Activated CD4-positive, alpha-beta T cell treated with anti-CD3 and anti-CD28 coated beads for 36 hours (primary cell): ENCODE measurements at places on chromosomes 5 and 9.

DNA sequence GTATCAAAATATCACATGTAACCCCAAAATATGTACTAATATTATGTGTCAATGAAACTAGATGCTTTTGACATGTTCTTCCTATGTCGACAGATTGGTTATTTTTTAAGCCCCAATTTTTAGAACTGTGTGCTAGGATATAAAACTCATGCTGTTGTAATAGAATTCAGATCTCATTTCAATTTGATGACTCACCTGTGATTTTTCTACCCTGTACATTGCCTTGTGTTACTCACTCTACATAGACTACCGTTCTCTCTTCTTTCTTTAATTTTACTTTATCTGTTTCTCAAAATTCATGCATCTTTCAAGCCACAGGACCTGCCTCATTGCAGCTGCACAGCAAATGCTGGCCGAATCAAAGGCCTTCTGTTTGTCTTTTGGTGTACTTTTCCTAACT lies 284.5 kb downstream of the MAT2B start:
- DNase-seq: no peak
- no peak overlapping the region for H3K27ac ChIP-seq
- no peaks in the 10 kb centered on the region for H3K36me3 ChIP-seq
- H3K4me3 ChIP-seq: no peak overlapping the region
- H3K4me1 ChIP-seq: no peaks in the 10 kb centered on the region

DNA sequence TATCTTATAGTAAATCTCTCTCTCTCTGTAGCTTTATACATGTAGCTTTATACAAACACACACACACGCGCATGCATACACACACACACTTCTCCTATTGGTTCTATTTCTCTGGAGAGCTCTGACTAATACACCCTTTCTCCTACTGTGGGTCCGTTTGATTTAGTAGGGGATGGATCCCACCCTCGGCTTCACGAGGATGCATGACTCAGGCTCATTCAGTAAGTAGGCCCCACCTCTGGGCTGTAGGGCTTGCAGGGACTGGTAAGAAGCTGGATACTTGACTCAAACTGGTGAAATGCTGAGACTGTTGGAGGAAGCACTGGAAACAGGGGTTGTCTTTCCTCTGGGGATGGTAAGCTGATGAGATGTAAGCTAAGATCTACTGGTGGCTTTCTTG lies 98.7 kb downstream of the SLC24A2 start:
- peaks cover 6% of the 10 kb centered on the region for H3K27me3 ChIP-seq
- DNase-seq: no peak
- no peaks in the 10 kb centered on the region for H3K36me3 ChIP-seq
- H3K27ac ChIP-seq: no peak overlapping the region

DNA sequence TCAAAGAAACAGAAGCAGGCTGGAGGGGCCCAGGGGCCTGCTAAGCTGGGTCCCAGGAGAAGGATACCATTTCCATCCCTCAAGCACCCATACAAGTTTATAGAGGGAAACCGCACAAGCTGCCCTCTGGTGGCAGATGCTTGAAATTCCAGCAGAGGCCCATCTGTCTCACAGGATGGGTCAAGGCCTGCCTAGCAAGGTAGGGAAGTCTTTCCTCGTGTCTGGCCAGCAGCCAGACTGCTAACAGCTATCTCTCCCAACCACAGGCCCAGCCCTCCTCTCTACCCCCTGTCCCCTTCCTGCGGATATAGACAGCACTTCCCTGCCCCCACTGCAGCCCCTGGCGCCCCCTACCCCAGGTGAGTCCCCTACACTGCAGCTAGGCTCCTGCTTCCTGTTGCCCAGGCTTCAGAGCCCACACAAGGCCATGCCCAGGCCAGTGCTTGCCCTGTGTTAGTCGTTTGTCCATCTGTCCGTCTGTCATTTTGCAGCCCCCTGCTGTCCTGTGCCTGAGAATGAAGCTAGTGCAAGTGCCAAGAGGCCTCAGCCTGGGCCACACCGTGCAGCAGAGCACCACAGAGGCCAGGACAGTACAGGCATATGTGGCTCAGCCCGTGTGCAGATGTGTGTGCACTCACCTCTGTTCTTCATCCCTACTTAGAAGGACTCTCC lies 26.2 kb downstream of the TCF7 start:
- H3K4me3 ChIP-seq: no peak overlapping the region

DNA sequence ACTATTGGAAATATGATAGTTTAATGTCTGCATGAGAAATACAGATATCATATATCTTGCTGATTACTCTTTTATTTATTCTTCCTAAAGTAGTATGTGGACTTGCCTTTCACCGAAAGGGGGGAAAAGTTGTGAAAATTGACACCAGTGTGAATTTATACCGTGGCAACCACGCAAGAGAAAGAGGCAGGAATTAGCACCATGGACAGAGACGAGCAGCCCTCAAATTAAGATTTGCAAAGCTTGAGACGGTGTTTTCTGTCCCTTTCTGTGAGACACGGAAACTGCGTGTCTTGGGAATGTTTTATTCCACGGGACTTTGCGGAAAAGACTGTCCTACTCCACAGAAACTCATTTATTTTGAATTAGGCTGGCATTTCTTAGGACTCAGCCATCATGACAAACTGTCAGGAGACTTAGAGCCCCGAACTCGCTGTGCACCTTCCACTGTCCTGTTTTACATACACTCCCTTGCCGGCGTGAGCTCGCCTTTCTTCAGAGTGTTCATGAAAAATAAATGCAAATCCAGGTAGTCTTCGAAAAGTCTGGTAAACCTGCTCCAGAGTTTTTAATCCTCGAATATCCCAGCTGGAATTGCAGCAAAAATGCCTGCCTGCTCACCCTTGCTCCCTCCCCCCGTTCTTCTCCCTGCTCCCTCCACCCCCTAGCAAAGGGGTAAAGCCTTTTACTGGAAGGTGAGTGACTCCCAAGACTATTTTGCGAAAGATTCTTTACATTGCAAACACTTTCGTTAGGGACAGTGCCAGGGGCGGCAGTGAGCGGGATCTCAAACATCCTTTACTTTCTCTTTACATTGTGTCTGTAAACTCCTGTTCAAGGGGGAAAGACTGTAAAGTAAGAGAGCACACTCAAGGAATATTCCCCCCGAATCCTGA lies 3.8 kb upstream of the ELAVL2 start:
- peaks cover 32% of the 10 kb centered on the region for H3K27me3 ChIP-seq
- H3K36me3 ChIP-seq: no peaks in the 10 kb centered on the region
- H3K27ac ChIP-seq: no peak overlapping the region

DNA sequence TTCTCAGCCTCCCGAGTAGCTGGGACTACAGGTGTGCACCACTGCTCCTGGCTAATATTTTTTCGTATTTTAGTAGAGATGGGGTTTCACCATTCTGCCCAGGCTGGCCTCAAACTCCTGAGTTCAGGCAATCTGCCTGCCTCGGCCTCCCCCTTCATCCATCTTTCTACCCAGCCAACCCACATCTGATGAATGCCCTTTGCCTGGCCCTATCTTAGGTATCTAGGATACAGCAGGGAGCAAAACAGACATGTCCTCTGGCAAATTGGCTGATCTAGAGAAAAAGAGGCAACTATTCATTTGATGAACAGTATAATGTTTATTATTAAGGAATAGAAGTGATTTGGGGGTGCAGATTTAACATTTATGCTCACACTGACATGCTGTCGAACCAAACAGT lies 123.0 kb downstream of the TRIO start:
- peaks cover 19% of the 10 kb centered on the region for H3K4me1 ChIP-seq
- peaks cover 16% of the 10 kb centered on the region for H3K27me3 ChIP-seq
- no peaks in the 10 kb centered on the region for H3K36me3 ChIP-seq
- H3K27ac ChIP-seq: no peak overlapping the region
- no peak for DNase-seq

DNA sequence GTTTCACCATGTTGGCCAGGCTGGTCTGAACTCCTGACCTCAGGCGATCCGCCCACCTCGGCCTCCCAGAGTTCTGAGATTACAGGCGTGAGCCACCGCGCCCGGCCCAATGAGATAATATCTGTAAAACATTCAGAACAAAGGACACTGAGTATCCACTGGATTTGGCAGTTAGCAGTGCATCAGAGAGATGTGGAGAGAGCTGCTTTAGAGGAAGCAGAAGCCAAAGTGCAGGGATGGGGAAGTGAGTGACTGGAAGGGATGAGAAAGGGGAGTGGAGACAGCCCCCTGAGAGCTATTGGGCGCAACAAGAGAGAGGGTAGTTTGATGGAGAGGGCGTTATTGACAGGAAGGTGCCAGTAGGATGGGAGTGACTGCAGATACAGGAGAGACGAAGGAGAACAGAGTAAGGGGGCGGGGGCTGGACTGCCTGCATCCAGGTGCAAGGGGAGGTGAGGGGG lies 157.5 kb upstream of the SHB start:
- DNase-seq: no peak
- no peaks in the 10 kb centered on the region for H3K36me3 ChIP-seq
- H3K4me3 ChIP-seq: no peak overlapping the region
- H3K4me1 ChIP-seq: peaks cover 17% of the 10 kb centered on the region
- peaks cover 4% of the 10 kb centered on the region for H3K27me3 ChIP-seq

- no peak overlapping the region for H3K4me3 ChIP-seq
- peaks cover 11% of the 10 kb centered on the region for H3K27me3 ChIP-seq
- no peaks in the 10 kb centered on the region for H3K36me3 ChIP-seq
- H3K27ac ChIP-seq: no peak overlapping the region
- no peak for DNase-seq
- H3K4me1 ChIP-seq: peaks cover 5% of the 10 kb centered on the region
These were observed 16.8 kb downstream of the C9orf57 start for GRCh38 chr9:72043576-72043975.

DNA sequence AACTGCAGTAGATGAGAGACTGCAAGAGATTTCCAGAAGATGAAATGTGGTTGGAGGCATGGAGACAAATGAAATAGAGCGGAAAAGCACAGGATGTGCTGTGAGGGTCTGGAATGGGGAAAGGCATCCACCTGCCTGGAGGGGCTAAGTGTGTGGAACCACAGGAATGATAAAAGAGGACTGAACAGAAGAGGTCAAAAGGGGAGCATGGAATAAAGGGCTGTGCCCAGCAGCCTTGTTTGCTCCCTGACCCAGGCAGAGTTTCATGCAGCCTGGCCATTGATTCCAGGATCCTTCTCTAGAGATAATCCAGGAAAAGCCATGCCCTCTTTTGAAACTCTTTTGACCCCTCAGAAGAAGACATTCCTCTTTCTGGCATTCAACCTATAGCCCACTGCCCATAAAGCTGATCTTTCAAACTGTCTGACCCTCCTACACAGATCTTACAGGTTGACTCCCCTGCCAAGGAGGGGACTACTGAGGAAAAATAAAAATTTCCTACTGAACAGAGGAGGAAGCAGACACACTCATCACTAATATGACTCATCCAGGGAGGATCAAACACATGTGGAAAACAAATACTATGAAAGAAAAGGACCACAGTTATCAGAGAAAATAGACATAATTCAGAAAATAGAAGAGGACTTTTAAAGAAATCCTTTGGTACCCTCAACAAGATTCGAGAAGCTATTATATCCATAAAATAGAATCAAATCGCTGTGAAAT lies 273.5 kb upstream of the PCSK5 start:
- H3K4me3 ChIP-seq: no peak overlapping the region
- DNase-seq: no peak
- H3K27me3 ChIP-seq: peaks cover 19% of the 10 kb centered on the region
- H3K27ac ChIP-seq: no peak overlapping the region

GRCh38 chr5:177968661-177969211 lies 27.3 kb downstream of the PROP1 start:
- no peak overlapping the region for H3K27ac ChIP-seq
- peaks cover 2% of the 10 kb centered on the region for H3K4me1 ChIP-seq
- no peak overlapping the region for H3K4me3 ChIP-seq
- no peaks in the 10 kb centered on the region for H3K27me3 ChIP-seq
- no peak for DNase-seq

DNA sequence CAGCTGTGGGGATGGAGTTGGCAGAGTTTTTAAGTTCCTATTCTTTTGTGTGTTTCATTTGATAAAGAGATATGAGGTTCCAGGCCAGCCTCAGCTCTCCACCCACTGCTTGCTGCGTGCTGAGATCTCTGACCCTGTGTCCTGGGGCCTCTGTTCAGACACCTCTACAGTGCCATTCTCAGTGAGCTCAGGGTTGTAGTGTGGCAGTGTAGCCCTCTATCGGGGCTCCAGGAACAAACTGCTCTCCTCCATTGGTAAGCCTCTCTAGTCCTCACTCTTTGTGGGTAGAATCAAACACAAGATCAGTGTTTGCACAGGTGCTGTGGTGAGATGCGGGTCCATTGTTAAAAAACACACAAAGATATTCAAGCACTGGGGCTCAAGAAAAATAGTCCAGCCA lies 386.6 kb upstream of the RPS23 start:
- no peak overlapping the region for H3K4me3 ChIP-seq
- H3K4me1 ChIP-seq: no peaks in the 10 kb centered on the region
- DNase-seq: no peak
- H3K27me3 ChIP-seq: peaks cover 3% of the 10 kb centered on the region

DNA sequence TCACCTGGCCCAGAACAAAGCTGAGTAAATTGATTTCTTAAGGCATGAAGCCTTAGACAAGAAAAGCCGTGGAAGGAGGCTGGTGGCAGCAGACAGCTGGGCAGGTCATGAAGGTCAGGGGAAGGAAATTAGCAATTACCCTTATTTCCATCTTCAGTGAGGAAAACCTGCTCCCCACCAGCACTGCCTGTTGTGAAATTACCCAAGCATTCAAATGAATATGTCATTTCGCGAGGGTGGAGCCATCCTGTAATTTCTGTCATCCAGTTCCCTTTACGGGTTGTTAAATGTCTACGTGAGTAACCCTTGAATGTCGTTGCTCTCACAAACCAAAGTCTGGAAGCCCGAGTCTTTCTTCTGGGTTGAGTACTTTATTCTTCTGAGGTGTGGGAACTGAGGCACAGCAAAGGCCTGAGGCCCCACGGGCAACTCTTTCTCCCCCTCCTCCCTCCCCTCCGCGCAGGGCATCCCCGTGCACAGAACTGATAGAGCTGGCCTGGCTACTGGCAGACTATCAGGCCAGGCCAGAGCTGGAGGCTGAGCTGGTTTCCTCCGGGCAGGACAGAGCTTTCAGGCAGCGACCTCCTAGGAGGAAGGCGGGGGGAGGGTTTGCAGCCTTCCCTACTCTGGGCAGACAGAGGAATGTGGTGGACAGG lies 22.0 kb upstream of the AK3 start:
- peak overlapping the region; percentile 55 for H3K27ac ChIP-seq
- H3K4me1 ChIP-seq: peaks cover 15% of the 10 kb centered on the region
- peak; percentile 42 for DNase-seq
- no peaks in the 10 kb centered on the region for H3K36me3 ChIP-seq

- peaks cover 5% of the 10 kb centered on the region for H3K27me3 ChIP-seq
- no peak overlapping the region for H3K27ac ChIP-seq
- H3K36me3 ChIP-seq: no peaks in the 10 kb centered on the region
- peaks cover 6% of the 10 kb centered on the region for H3K4me1 ChIP-seq
- H3K4me3 ChIP-seq: no peak overlapping the region
These were observed 45.4 kb downstream of the NACC2 start for GRCh38 chr9:136049491-136050265.

DNA sequence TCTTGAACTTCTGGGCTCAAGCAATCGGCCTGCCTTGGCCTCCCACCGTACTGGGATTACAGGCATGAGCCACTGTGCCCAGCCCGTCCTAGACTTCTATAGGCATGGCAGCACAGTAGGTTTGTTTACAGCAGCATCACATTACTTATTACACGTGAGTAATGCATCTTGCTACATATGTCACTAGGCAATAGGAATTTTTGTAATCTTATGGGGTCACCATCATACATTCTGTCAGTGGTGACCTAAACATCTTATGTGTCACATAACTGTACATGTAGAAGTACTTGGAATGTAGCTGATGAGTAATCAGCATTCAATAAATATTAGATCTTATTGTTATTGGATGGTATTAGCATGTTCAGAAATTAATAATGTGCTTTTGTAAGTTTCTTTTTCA lies 22.9 kb upstream of the ABCA1 start:
- no peak for DNase-seq
- H3K27ac ChIP-seq: no peak overlapping the region
- no peaks in the 10 kb centered on the region for H3K27me3 ChIP-seq
